Uterus (tissue), 4 donors: ENCODE measurements at places on chromosomes 12 and 14. TPM values are rescaled to one million over a fixed set of nuclear protein-coding genes. Genes with fewer than 3 reads are reported as not detected.
A peak's percentile ranks its signal among the peaks of the same experiment; 100 is the strongest.

The PPP4R3A gene
- total RNA-seq = 112 TPM

The GPR84 gene
- not detected for total RNA-seq

The TAS2R14 gene
- total RNA-seq = 0.26 TPM

The TMEM119 gene
- 9.1 TPM for total RNA-seq

The RHOF gene
- total RNA-seq = 5.1 TPM

The C12orf43 gene
- 18.7 TPM for total RNA-seq

- no peak overlapping the region for H3K27ac ChIP-seq
- no peaks in the 10 kb centered on the region for H3K36me3 ChIP-seq
- H3K4me1 ChIP-seq = no peaks in the 10 kb centered on the region
- no peaks in the 10 kb centered on the region for H3K27me3 ChIP-seq
- DNase-seq = no peak
Observed at GRCh38 chr14:30035361-30035760, 107.7 kb upstream of the PRKD1 start.

DNA sequence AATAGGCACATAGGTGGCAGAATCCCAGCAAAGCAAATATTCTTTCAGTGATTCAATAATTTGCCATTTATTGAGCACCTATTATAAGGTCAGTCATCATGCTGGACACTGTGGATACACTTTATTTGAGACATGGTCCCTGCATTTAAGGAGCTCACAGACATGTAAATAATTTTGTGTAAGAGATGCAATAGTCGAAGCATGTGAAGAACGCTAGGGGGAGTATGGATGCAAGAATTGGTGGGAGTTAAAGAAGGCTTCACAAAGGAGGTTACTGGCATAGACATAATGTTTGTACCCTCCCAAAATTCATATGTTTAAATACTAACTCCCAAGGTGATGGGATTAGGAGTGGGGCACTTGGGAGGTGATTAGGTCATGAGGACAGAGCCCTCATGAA is 260.6 kb upstream of the GARIN6 start:
- H3K4me1 ChIP-seq = no peaks in the 10 kb centered on the region
- no peak overlapping the region for H3K4me3 ChIP-seq
- no peak for DNase-seq
- H3K27ac ChIP-seq = no peak overlapping the region

DNA sequence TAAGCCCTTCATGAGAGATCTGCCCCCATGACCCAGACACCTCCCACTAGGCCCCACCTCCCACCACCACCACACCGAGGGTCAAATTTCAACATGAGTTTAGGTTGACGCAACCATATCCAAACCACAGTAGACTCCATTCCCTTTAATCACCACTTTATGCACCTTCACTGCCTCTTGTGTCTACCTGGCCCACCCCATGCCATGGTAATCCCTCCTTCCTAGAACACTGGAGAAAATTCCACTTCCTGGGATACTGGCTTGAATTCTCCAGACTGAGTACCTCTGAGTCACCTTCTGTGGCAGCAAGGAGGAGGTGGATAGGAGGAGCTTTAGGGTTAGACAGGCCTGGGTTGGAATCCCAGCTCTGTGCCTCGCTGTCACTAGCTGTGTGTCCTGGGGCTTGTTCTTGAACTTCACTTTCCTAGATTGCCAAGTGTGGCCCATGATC is 26.1 kb upstream of the CIPC start:
- no peak for DNase-seq
- H3K27ac ChIP-seq = peak overlapping the region; percentile 15
- H3K36me3 ChIP-seq = no peaks in the 10 kb centered on the region
- no peak overlapping the region for H3K4me3 ChIP-seq
- H3K27me3 ChIP-seq = no peaks in the 10 kb centered on the region

- H3K27ac ChIP-seq = no peak overlapping the region
- no peaks in the 10 kb centered on the region for H3K4me1 ChIP-seq
- no peak overlapping the region for H3K4me3 ChIP-seq
- no peak for DNase-seq
- H3K27me3 ChIP-seq = no peaks in the 10 kb centered on the region
Observed at GRCh38 chr12:59250766-59251165, 330.5 kb upstream of the LRIG3 start.

- no peak for DNase-seq
- no peaks in the 10 kb centered on the region for H3K27me3 ChIP-seq
- no peaks in the 10 kb centered on the region for H3K4me1 ChIP-seq
- H3K27ac ChIP-seq = no peak overlapping the region
- no peak overlapping the region for H3K4me3 ChIP-seq
Observed at GRCh38 chr12:19615384-19615725, 176.1 kb downstream of the AEBP2 start.

DNA sequence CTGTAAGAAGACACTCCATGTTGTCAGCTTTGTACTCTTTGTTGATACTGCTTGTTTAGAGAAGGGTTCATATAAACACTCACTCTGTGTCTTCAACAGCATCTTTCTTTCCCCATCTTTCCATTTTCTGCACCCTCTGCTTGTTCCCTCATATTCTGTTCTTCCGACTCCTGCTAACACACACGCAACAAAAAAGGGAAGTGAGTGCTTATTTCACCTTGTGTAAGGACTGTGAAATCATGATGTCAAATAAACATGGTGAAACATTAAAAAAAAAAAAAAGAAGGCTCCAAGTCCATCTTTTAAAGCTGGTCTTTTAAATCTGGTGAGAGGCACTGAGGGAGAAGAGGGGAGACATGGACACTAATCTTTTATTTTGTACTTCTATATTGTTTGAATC is 145.4 kb downstream of the RPAP3 start:
- no peak overlapping the region for H3K4me3 ChIP-seq
- H3K27me3 ChIP-seq = no peaks in the 10 kb centered on the region
- DNase-seq = no peak
- H3K4me1 ChIP-seq = no peaks in the 10 kb centered on the region
- H3K36me3 ChIP-seq = no peaks in the 10 kb centered on the region

- H3K27ac ChIP-seq = no peak overlapping the region
- no peaks in the 10 kb centered on the region for H3K4me1 ChIP-seq
- DNase-seq = no peak
- no peak overlapping the region for H3K4me3 ChIP-seq
- H3K27me3 ChIP-seq = no peaks in the 10 kb centered on the region
Observed at GRCh38 chr12:119157978-119158377, 20.8 kb upstream of the HSPB8 start.

- no peak overlapping the region for H3K4me3 ChIP-seq
- no peak for DNase-seq
- no peaks in the 10 kb centered on the region for H3K27me3 ChIP-seq
- peak overlapping the region; percentile 76 for H3K27ac ChIP-seq
- H3K4me1 ChIP-seq = peaks cover 3% of the 10 kb centered on the region
Observed at GRCh38 chr14:23639048-23639890, 3.1 kb downstream of the DHRS2 start.

DNA sequence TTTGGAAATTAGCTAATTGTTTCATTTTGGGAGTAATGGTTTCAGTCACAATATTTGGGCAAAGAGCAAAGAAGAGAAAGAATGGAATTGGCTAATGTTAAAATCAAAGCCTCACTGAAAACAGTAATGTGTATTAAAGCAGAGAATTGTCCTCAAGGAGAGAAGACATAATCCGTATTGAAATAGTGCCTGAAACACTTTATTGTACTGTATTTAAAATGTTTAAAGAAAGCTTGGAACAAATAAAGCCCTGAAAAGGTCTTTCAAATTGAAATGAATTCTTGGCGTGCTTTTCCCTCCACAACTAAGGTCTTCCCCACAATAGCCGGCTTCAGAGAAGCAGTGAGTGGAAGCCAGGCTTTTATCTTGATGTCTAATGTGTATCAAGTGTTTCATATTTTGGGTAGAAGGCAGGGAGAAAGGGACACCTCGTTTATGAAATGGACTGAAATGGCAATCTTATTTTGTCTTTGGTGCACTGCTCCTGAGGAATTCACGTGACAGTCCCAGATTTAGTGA is 212.9 kb upstream of the CRY1 start:
- H3K4me1 ChIP-seq = no peaks in the 10 kb centered on the region
- no peak overlapping the region for H3K4me3 ChIP-seq
- H3K27ac ChIP-seq = no peak overlapping the region
- no peak for DNase-seq
- H3K27me3 ChIP-seq = no peaks in the 10 kb centered on the region
- H3K36me3 ChIP-seq = no peaks in the 10 kb centered on the region
